ENCODE measurements at places on chromosomes 4 and X.

- no peak for DNase-seq
Measured at GRCh38 chrX:139201924-139202323, 328.6 kb upstream of the F9 start.

- DNase-seq: peak; percentile 2
Measured at GRCh38 chrX:76555816-76556215, 128.3 kb downstream of the MAGEE1 start.

GRCh38 chrX:29447867-29448266 lies 767.5 kb upstream of the MAGEB2 start:
- no peak for DNase-seq

DNA sequence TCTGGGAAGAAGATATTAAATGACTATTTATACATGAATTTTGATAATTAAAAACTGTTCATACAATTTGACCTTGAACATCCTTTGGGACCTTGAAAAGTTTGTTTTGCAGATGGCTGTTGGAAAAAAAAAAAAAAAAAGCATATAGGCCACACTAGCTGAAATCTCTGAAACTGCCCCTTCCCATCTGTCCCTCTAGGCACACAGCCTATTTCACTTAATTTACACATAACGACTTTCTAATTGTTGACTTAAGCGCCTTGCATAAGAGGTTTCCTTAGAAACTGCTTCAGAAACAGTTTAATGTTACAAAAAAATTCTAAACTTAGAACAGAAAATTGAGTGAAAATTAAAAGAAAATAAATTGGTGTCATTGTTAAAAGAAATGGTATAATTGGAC lies 131.0 kb downstream of the COX18 start:
- no peak for DNase-seq

GRCh38 chr4:7167706-7168105 lies 24.6 kb upstream of the SORCS2 start:
- DNase-seq: no peak

DNA sequence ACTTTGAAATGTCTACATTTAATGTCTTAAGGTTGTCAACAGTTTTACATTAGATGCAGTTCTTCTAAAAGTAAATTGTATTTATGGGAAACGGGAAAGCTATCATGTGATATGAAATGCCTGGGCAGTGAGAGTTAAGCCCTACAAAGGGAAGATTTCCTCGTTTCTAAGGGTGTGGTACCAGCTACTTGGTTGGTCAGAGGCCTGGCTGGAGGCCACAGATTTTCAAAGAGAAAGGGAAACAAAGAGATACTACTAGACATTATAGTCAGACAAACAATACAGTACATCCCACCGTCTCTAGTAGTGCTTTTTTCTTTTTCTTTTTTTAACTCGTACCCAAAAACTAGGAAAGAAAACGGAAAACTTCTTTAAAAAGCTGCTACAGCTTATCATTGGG lies 467.8 kb downstream of the PCDH7 start:
- no peak for DNase-seq

GRCh38 chr4:180240670-180241069 lies 2002.5 kb upstream of the TENM3 start:
- no peak for DNase-seq

- DNase-seq: no peak
Measured at GRCh38 chr4:1873776-1874175, 2.6 kb downstream of the NSD2 start.

DNA sequence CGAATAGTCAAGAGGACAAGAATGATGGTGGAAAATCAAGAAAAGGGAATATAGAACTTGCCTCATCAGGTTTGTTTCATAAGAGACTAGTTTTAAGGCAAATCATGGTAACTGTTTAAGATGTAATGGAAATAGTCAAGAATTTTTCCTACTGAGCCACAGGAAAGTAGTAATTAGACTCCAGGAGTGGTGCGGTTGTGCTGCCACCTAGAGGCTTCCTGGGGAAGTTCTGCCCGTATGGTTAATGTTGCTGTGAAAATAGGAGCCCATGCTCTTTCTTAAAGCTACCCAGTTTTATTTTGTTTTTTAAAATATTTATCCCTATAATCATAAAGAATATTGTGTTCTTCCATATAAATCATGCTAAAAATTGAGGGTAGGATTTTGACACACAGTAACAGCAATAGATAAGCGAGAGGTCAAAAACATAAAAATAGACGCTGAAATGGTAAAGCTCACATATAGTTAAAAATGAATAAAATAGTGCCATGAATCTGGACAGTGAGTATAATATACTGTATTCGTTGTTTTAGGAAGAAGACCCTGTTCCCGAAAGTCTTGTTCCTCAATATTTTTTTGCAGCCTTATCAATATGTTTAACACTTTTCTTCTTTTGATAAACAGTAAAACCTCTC lies 87.0 kb downstream of the PHOX2B start:
- DNase-seq: peak; percentile 65

- no peak for DNase-seq
Measured at GRCh38 chrX:40074080-40074958, 23.4 kb downstream of the BCOR start.

DNA sequence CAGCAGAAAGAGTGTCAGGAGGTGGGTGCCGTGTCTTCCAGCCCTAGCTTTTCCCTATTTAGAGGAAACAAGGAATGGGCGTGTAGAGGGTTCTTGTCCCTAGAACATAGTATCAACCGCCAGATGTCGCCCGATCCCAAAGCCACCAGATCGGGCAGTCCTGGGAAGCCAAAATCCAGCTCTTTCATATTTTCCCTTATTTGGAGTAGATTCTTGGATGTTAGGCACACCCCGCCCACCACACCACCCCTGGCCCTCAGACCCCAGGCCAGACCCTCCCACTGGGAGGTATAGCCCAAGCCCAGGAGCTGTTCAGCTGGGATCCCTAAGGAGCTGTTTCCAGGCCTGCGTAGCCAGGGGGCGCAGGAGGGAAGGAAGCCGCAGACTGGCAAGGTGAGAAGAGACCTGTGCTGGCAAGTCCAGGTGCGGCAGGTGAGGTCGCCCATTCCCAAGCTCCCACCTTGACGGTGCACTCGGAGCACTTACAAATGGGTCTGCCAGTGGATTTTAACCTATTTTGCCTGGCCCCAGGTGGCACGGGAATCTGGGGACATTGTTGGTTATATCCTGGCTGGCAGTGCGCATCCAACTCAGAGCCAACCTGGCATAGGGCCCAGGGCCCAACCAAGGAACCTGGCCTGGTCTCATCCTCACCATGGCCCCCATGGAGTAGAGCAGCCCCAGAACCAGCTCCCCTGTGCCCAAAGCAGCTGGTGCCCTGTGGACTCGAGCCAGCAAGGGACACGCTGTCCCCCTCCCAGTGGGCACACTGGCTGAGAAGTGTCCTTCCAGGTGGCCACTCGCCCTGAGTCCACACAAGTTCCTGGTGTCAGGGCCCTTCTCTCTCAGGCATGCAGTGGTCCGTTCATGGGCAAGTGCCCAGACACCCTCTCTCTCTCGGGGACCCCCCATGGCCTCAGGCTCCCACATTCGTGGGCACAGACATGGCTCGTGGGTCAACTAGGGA lies 811 bp downstream of the FLNA start:
- DNase-seq: peak; percentile 87

DNA sequence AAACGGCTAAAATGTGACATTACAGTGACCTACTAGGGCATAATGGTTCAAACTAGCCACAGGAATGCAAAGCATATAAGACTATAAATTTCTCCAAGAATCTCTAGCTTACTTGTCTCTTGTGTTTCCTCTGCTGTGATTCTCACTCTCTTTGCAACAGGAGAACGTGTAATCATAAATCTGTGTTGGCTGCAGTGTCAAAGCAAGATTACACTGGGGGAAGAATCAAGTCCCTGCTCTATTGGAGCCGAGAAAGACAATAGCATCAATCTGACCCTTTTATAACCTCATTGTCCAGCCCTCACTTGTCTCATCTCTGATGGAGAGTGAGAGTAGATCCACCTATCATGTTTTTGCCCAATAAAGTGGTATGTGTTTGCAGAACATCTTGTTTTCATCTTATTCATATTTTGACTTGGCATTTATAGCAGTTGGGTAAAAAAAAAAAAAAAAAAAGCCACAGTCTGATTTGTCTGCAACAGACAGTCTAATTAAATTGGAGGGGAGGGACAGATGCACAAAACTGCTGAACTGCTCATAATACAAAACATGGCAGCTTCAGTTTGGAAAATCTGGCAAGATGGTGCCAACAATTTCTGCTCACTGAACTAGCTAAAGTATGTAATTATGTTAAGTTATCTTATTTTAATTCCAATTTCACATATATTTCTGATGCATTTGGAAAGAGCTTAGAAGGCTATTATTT lies 165.0 kb upstream of the GABRA2 start:
- DNase-seq: no peak

- no peak for DNase-seq
Measured at GRCh38 chrX:71168134-71168533, 23.5 kb downstream of the NLGN3 start.

DNA sequence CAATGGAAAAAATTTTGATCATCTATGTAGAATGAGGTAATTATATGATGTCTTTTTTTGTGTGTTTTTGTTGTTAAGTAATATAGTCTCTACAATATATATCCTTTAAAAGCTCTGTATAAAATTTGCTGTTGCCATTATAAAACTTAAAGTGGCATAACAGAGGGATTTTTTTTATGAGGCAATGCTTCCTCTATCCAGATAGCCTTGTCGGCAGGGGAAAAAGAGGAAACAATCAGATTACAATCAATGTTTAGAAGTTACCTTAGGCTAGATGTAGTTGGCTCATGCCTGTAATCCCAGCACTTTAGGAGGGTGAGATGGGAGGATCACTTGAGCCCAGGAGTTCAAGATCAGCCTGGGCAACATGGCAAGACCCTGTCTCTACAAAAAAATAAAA lies 86.8 kb downstream of the DIAPH2 start:
- DNase-seq: no peak

DNA sequence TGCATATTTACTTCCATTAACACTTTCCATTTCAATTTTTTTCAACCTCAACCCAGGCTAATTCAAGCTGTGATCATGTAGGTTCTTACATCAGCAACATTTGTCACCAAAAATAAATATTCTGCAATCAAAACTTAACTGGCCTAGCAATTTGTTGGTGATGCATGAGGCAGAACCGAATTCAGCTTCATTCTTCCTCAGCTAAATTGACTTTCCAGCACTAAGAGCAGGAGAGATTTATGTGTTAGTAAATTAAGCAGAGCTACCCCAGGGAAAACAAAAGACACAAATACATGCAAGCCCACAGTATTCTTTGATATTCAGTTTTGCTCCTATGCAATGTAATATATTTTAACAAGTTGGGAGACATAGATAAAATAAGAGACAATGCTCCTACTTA lies 208.7 kb upstream of the NDST3 start:
- DNase-seq: no peak

DNA sequence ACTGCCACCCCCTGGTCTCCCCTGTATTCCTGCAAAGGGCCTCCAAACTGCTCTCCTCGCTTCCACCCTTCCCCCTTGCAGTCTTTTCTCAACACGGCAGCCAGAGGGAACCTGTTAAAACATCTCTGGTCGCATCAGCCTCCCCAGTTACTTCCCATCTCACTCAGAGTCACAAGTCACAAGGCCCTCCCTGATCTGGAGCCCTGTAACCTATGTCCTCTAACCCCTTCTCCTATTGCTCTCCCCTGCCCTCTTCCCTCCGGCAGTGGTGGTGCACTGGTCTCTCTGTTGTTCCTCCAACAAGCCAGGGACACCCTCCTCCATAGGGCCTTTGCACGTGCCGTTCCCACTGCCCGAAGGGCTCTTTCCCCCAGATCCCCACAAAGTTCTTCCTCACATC lies 73.2 kb downstream of the SH3KBP1 start:
- DNase-seq: no peak

GRCh38 chrX:130260316-130260715 lies 8.4 kb downstream of the ZNF280C start:
- DNase-seq: no peak

GRCh38 chr4:84920617-84921016 lies 45.9 kb downstream of the WDFY3 start:
- peak; percentile 73 for DNase-seq

- DNase-seq: no peak
Measured at GRCh38 chr4:122930862-122931261, 8.5 kb upstream of the NUDT6 start.

DNA sequence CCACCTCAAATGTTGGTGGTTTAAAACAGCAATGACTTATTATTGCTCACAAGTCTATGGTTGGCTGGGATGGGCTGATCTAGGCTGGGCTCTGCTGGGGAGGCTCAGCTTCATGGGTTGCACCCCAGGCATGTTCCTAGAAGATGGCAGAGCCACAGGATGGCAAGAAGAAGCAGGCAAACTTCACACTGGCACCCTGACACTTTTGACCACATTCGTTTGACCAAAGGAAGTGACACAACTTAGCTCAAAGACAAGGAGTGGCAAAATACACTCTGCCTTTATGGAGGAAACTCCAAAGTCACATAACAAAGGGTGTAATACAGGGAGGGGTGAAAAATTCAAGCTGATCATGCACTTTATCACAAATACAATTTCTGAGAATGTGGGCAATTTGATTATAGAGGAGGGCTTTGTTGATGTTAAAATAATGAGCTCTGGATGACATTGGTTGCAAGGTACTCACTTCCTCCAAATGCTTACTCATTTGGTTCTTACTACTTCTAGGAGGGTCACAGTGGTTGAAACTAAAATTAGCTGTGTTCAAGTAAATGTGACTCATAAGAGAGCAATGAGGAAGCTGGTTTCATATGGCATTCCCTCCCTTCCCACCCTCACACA lies 249.2 kb upstream of the RPS6KA3 start:
- DNase-seq: peak; percentile 80

DNA sequence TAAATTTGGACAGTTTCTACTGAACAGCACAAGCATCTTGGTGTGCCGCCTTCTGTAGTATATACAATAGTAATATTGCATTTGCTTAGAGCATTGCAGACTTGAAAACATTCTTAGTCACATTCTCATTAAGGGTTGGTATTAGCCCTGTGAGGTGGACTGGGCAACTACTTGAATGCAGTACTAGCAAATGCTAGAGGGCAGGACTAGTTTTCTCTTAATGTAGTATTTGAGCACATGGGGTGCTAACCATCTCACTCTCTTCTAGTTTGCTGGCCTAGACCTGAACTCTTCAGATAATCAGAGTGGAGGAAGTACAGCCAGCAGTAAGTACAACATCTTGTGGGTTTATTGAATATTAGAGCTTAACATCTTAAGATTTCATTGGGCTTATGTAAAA lies 3.2 kb downstream of the DDX3X start:
- no peak for DNase-seq

GRCh38 chr4:17030543-17030942 lies 132.1 kb upstream of the LDB2 start:
- peak; percentile 76 for DNase-seq

- no peak for DNase-seq
Measured at GRCh38 chrX:77014377-77015372, 432.5 kb upstream of the FGF16 start.

- no peak for DNase-seq
Measured at GRCh38 chr4:39231660-39232059, 49.3 kb downstream of the WDR19 start.

- peak; percentile 44 for DNase-seq
Measured at GRCh38 chr4:26028793-26029567, 115.0 kb downstream of the SMIM20 start.

DNA sequence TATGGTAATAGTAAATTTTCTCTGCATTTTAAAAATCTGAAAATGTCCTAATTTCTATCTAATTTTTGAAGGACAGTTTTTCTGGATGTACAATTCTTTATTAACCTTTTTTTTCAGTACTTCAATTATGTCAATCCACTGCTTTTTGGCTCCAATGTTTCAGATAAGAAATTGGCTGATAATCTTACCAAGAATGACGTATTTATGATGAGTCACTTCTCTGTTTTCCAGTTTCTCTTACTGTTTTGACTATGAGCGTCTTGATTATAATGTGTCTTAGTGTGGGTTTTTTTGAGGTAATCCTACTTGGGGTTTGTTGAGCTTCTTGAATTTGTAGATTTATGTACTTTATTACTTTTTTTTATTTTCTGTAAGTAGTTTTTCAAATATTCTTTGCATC lies 47.2 kb downstream of the UGT2B11 start:
- no peak for DNase-seq

All from EL (cell line).